H4 (cell line): ENCODE measurements at places on chromosomes 4 and X. TPM values are rescaled to one million over a fixed set of nuclear protein-coding genes. Genes with fewer than 3 reads are reported as not detected.

Gene H2AZ1
- 1,439 and 1,655 TPM in 2 replicates for total RNA-seq

Gene KCNE5
- total RNA-seq = 0.14 TPM in 1 of 2 replicates, not detected in the other

Gene PAGE4
- total RNA-seq = not detected in 2 replicates

Gene TMSB15B
- 12.7 and 24.7 TPM in 2 replicates for total RNA-seq

Gene XKRX
- 0.31 and 0.39 TPM in 2 replicates for total RNA-seq

Gene PKD2
- 18.8 and 22.3 TPM in 2 replicates for total RNA-seq

Gene TKTL2
- not detected in 2 replicates for total RNA-seq
